ENCODE measurements at places on chromosomes 6 and 20.

DNA sequence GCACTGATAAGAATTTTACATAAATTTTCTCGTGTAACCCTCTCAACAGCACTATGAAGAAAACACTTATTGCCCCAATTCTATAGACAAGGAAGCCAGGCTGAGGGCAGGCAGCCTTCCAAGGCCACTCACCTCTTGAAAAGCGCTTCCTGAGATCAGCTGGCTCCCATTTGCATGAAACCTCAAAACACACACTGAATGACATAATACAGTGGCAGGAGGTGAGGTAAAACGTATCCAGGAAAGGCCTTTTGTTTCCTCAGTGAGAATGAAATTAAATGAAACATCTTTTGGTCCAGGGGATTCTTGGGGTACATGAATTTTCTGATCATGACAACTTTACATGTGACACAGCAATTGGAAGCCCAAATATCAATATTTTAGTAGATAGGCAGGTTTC is 112.5 kb downstream of the WDR27 start:
- no peak for DNase-seq

DNA sequence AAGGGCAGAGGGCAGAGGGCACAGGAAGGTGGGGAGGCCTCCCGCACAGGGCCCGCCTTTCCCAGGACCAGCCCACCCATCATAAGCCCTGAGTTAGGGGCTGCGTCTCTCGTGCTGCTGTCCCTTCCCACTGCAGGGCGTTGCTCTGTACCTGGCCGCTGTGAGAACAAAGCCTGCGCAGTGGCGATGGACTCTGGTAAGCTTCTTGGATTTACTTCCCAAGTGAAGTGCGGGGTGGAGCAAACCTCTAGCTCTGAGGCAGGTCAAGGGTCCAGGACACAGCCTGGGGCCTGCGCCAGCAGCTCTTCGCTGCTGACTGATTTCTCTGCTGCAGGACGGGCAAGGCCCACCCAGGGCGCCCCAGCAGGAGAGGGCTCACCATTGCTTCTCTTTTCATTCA is 23.9 kb downstream of the INSM1 start:
- DNase-seq = no peak

DNA sequence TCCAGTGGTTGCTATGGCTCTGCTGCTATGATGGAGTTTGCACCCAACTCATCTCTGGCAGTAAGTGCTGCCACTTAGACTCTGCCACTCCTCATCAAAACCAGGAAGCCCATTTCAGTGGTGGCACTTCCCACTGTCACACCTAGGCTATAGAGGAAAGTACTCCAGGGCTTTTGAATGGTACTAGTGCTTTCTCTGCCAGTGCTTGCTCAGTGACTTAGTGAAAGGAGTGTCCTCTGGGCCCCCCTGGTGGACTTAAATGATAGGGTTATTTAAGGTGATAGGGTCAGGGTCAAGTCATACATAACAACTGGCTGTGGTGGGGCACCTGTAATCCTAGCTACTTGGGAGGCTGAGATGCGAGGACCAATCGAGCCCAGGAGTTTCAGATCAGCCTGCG is 22.8 kb downstream of the FITM2 start:
- no peak for DNase-seq

GRCh38 chr20:8616792-8617191 is 452.1 kb upstream of the PLCB4 start:
- DNase-seq = peak; percentile 22

DNA sequence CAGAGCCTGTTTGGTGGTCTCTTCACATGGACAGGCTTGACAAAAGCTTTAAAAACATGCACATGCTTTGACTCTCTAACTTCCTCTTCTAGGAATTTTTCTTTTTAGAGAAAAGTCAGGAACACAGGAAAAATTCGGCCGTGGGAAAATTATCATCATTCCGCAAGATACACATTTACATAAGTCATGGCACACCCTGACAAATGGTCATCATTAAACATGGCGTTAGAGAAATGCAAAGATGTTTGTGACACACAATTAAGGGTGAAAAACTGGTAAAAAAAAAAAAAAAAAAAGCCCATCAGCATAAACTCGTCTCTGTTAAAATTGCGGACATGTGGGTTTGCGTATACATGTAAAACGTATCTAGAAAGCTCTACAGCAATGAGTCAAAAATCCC is 134.2 kb upstream of the AGPAT4 start:
- DNase-seq = no peak

GRCh38 chr6:10272591-10272990 is 142.3 kb downstream of the TFAP2A start:
- DNase-seq = peak; percentile 27

DNA sequence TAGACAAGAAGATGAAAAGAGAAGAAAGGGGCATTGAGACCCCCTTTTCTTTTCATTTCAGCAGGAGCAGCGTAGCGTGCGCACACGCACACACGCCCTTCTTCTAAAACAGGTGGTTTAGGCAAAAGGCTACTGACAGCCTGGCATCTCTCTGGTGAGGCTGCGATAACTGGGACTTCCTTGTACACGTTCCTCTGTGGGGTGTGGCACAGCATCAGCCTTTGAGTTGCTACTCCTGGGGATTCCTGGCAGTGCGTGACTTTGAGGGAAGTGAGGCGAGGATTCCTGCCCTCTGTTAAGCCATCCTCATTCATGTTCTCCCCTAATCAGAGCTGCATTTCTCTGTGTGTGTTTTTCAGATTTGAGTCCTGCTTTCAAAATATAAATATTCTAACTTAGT is 94.7 kb downstream of the TMEM170B start:
- DNase-seq = peak; percentile 37

Measured in AG20443 (cell line).